NCI-H1092 (cell line): ENCODE measurements at places on chromosomes 16 and 17.
A peak's percentile ranks its signal among the peaks of the same experiment; 100 is the strongest.

DNA sequence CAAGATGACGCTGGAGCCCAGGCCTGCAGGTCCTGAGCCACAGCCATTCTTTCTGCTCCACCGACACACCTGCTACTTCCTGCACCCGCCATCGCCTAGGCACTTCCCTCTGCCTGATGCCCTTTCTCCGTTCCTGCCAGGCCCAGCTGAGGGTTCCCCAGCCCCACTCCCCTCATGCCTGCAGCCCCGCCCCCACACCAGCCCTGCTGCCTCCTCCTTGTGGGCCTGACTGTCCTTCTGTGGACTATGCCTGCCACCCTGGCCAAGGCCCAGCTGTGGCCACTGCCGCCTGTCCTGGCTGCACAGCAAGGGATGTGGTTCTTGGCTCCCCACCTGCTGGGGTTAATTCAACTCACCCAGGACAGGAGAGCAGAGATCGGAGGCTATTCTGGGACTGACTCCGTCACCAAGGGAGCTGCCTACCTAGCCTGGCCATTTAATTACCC is 7.5 kb downstream of the NATD1 start:
- DNase-seq, result no peak

GRCh38 chr16:74611721-74612120 is 4.8 kb upstream of the GLG1 start:
- DNase-seq, result no peak

- DNase-seq, result no peak
Observed at GRCh38 chr17:11564589-11565380, 33.5 kb upstream of the DNAH9 start.

- peak; percentile 60 for DNase-seq
Observed at GRCh38 chr16:50152351-50152806, 727 bp upstream of the TENT4B start.

- no peak for DNase-seq
Observed at GRCh38 chr17:49361129-49361901, 735 bp downstream of the ZNF652 start.

DNA sequence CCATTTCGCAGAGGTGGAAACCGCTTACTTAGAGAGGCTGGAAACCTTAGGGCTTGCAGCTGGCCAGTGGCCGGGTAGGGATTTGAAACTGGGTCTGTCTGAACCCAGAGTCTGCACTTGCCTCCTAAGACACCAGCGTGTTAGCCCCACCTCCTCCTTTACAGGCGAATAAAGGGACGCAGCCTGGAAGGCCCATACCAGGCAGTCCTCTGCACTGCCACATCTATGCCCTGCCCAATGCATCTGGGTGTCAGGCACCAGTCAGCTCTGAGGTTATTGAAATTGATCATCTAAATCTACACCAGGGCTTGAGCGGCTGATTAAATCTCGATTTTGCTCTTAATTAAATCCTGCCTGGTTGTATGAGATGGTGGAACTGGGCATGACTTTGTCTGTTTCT is 19.9 kb upstream of the NAGS start:
- no peak for DNase-seq

- no peak for DNase-seq
Observed at GRCh38 chr16:80806289-80806688, 1.9 kb upstream of the CDYL2 start.

- DNase-seq, result no peak
Observed at GRCh38 chr16:22364241-22364640, 10.2 kb downstream of the CDR2 start.

DNA sequence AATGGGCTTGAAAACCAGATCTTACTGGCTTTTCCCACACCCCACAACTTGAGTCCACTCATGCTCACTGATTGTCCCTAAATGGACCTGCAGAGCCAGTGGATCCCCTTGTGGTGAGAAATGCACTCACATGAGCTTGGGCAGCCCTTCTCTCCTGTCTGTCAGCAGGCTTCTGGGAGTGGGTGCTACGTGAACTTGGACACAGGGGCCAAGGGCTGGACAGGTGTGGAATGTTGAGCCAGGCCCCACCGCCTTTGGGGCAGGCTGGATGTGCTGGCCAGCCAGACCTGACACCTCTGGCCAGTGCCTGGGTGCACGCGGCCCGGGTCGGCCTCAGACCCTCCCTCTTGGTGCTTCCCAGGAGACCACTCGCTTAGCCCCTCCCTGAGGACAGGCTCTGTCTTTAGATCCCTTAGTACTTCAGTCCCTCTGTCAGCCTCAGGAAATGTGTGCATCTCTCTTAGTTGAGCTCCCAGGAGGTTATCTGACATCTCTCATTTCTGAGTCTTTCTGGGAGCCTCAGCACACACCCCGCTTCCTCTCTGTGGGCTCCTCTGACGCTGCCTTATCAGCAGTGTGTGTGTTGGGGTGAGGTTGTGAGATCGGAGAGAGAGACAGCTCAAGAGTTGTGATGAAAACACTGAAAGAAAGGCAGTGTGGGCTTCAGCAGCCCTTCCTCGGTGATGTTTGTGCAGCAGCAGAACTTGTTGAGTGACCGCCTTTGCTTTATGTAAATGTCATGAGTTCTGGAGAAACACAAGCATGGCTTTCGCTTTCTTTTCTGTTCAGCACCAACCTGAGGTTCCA is 117.0 kb downstream of the RAB11FIP4 start:
- DNase-seq, result no peak

DNA sequence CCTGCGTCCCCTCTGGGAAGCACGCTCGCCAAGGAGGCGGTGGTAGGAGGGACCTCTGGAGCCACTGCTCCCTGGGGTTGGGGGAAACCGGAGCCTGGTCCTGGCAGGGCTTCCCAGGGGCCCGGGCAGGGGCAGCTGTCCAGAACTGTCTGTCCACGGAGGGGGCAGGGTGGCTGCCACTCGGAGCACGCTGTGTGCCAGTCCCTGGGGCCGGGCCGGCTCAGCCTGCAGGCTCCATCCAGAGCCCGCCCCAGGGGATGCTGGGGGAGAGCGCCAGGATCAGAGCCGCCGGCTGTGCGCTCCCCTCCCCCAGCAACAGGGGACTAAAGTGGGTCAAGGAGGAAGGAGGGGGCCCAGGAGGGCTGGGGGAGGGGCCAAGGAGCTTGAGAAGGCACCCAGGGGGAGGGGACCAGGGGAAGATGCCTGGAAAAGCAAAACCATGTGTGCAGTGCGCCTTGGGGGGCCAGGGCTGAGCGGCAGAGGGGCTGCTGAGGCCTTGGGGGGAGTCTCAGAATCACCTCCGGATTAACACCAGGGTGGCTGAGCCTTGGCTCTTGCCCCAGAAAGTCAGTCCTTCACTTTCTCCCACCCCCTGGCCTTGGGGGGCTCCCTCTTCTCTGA is 21.3 kb downstream of the ZNF423 start:
- DNase-seq, result no peak

DNA sequence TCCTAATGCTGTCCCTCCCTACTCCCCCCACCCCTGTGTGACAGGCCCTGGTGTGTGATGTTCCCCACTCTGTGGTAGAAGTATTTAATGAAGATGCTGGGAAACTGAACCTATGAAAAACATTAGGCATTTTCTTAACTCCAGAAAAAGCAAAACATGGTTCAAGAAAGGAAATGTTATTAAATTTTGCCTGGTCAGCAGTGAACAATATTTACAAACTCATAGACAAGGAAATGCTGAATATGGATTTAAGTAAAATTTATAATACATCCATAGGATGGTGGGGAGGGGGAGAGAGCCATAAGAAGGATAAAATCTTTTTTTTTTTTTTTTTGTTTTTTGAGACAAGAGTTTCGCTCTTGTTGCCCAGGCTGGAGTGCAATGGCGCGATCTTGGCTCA is 10.8 kb upstream of the CRYBA1 start:
- DNase-seq, result no peak
